ENCODE measurements at places on chromosomes 6 and 20. TPM values are rescaled to one million over a fixed set of nuclear protein-coding genes. Genes with fewer than 3 reads are reported as not detected.
A peak's percentile ranks its signal among the peaks of the same experiment; 100 is the strongest.

The HIVEP2 gene
- 8.2 TPM for total RNA-seq

The FABP7 gene
- not detected for total RNA-seq

- DNase-seq: peak; percentile 38
Measured at GRCh38 chr20:31590717-31591225, 14.3 kb upstream of the ID1 start.

DNA sequence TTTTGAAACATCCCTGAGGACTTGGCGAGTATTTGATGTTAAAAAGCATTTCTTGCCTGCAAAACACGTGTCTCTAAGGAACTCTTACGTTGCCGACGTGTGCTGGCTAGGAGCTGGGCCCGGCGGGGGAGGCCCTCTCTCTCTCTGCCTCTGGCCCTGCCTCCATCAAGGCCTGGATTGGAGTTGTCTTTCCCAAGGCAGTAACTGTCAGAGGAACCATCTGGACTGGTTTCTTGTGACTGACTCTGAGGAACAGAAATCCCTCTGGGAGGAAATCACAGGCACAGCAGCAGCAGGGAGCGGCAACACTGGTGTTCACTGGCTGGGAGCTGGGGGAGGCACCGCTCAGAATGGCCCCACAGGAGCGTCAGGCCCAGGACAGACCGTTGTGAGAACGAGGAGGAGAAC lies 244.2 kb downstream of the NRN1 start:
- no peak for DNase-seq

The RSPH4A gene
- under 0.01 TPM for total RNA-seq

The CALHM5 gene
- 3.2 TPM for total RNA-seq
